Forelimb muscle (tissue), 1 donor: ENCODE measurements at places on chromosomes 7 and 10. TPM values are rescaled to one million over a fixed set of nuclear protein-coding genes. Genes with fewer than 3 reads are reported as not detected.

- DNase-seq: no peak
These were observed 263.6 kb upstream of the POT1 start for GRCh38 chr7:125193263-125193662.

GRCh38 chr7:26535483-26536007 is 243.9 kb downstream of the SNX10 start:
- DNase-seq: no peak

GRCh38 chr7:135827391-135827790 is 78.8 kb upstream of the FAM180A start:
- DNase-seq: no peak

GRCh38 chr7:18590744-18591340 is 95.3 kb downstream of the HDAC9 start:
- peak; percentile 39 for DNase-seq

DNA sequence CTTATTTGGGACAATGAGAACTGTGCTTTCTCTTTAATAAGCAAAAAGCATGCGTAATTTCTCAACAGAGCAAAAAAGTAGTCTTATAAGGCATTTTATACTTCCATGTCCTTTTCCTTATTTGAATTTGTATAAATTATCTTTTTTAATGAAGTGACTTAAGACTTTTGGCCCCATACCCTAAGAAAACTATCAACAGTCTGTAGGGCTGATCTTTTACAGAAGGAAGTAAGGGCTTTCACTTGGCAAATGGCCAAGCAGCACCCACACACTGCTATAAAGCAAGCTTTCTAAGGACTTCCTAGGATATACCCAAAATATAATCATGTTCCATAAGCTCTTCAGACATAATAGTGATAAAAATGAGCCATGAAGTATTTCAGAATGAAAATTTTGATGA is 3.4 kb downstream of the CRPPA start:
- DNase-seq: no peak

- no peak for DNase-seq
These were observed 78.0 kb downstream of the MKI67 start for GRCh38 chr10:128047991-128048818.

GRCh38 chr10:132409667-132410028 is 12.6 kb downstream of the PWWP2B start:
- DNase-seq: no peak

GRCh38 chr7:91443862-91444261 is 179.6 kb downstream of the FZD1 start:
- no peak for DNase-seq

- no peak for DNase-seq
These were observed 4.6 kb upstream of the C10orf95 start for GRCh38 chr10:102455893-102456471.

IGF2BP3 gene
- polyA plus RNA-seq: 27.8 TPM

AKR1E2 gene
- polyA plus RNA-seq: 3.3 TPM

FGFR2 gene
- 0.54 TPM for polyA plus RNA-seq

TFPI2 gene
- 1.6 TPM for polyA plus RNA-seq

ADRB1 gene
- 0.05 TPM for polyA plus RNA-seq
